Stimulated activated naive CD4-positive, alpha-beta T cell (primary cell): ENCODE measurements at places on chromosomes 2 and 18.

GRCh38 chr18:44853430-44853829, 172.7 kb downstream of the SETBP1 start:
- no peak for DNase-seq

GRCh38 chr18:23929362-23929930, 85.1 kb upstream of the TTC39C start:
- DNase-seq: no peak

DNA sequence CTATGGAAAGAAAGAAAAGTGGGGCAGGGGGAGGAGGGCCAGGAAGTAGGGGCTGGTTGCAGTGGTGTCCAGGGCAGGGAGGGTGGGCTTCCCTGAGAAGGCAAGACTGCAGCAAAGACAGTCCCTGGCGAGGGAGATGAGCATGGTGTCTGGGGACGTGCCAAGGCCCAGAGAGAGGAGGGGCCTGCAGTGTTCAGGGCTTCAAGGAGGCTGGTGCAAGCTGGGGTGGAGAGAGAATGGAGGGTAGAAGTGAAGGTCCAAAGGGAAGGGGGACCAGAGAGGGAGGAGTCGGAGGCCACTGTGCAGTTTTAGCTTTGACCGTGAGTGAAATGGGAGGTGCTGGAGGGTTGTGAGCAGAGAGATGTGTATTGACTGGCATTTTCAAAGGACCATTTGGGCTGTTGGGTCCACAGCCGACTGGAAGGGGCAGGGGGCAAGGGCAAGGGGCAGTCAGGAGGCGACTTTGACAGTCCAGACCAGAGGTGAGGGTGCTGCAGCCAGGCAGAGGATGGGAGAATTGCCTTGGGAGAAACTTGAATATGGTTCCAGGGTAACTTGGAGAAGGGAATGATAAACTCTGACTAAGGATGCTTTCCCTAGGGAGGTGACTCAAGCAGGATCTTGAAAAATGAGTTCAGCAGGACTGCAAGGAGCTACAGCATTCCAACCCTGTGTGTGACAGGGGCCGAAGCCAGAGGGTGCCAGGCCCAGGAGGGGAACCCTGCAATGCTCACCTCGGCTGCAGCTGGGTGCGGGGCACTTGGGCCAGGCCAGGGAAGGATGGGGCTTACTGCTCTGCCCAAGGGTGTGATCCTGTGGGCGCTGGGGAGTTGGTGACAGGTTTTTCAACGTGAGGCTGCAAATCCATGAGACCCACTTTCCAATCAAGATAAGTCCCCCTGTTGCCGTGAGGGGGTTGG, 177.1 kb upstream of the HAAO start:
- DNase-seq: no peak

GRCh38 chr18:67514465-67514864, 2.1 kb downstream of the DSEL start:
- no peak for DNase-seq

GRCh38 chr2:150732064-150732463, 244.6 kb upstream of the RND3 start:
- DNase-seq: no peak

- no peak for DNase-seq
Observed at GRCh38 chr2:228777855-228778355, 493.2 kb downstream of the PID1 start.

DNA sequence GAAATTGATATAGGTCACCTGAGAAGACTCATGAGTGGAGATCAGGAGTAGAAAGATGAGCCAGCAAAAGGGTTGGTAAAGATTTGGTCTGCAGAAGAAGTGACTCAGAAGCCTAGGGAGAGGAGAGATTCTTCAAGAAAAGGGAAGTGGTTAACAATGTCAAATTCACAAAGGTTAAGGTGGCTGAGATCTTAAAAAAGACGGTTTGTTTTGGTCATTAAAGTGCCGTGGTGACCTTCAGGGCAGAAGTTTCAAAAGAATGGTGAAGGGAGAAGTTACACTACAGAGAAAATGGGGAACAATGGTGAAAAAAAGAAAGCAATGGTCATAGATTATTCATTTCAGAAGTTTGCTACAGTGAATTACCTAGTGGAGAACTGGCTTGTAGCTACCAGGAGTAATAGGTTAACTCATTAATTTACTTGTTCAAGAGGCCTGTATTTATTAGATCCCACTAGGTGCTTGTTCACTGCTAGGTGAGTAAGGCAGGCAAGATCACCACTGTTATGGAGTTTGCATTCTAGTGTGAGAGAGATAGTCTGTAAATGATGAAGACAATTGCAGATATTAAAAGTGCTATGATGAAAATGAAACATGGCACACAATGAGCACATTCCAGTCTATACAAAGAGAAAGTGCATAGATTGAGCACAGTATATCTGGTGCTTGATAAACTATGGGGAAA, 43.0 kb downstream of the FBXO48 start:
- DNase-seq: no peak

DNA sequence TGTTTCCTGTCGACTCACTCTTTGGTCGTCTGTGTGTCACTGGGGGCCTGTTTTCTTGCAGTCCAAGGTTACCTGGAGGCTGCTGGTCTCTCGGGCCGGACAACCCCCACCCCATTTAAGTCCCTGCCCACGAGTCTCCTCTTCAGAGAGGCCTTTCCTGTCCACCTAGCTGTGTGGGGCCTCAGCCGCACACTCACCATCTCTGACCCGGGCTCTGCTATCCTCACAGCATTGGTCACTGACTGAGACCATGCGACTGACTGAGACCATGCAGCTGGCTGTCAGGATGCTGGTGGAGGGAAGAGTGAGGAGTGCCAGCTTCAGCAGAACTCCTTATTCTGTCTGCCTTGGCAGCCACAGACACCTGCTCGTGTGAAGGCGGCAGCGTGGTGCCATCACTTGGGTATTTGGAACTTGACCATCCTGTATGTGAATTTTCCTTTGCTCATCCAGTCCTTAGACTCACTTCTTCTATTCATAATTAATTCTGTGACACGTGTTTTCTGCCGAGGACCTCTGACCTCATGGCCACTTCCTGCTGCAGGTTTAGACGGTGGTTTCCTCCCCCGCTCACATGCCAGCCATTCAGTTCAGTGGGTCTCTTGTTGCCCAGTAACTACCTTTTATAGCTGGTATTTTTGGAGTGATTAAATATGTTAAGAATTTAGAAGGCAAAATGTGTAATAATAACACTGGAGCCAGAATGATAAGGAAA, 47.5 kb upstream of the ASB1 start:
- no peak for DNase-seq

GRCh38 chr2:214529514-214529913, 118.7 kb downstream of the VWC2L start:
- no peak for DNase-seq

DNA sequence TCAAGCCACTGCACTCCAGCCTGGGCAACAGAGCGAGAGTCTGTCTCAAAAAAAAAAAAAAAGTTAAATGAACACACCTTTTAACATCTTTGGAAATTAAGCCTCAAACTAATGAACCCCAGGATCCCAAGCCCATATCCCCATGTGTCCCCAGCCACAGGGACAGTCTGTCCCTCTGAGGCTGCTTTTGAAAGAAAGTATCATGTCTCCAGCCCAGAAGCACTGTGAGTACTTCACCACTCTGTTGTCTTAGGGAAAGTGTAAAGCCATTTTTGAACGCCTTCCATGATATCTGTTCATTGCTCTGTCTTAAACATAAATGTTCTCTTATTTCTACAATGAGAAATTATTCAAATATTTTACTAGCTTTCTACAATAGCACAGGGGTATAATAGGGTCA, 52.1 kb upstream of the CHMP1B start:
- no peak for DNase-seq

DNA sequence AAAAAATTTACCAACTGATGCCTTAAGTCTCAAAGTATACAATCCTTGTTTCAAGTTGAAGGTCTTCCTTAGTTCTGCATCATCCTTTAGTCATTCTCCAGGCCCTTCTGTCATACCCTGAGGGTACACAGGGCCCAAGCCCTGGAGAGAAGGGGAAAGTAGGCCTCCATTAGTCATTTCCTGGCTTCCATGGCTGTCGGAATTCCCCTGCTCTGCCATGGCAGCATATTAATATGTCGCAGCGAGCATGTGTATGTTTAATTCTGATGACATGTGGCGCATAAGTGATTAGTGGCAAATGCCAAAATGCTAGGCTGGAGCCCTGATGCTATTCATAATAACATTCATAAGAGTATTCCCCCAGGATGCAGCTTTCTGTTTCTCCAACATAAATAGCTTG, 22.1 kb downstream of the GPR39 start:
- no peak for DNase-seq

DNA sequence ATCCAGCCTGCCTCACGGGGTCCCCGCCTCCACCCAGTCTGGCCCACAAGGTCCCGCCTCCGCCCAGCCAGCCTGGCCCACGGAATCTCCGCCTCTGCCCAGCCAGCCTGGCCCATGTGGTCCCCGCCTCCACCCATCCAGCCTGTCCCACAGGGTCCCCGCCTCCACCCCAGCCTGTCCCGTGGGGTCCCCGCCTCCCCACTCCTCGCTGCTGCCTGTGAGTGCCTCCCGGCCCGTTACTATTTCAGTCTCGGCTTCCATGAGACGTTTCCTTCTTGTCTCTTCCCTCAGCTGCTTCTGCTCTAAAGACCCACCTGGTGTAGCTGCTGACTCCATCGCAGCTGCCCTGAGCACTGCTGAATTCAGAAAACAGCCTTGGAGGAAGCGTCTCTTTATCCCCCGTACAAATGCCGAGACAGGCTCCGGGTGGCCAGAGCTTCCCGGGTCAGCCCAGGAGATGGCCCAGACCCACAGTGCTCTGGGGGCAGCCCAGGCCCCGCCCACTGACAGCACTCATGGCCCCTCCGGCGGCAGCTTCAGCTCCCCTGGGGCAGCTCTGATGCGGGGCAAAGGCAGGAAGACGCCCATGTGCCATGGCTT, 69.8 kb downstream of the NFATC1 start:
- no peak for DNase-seq

- DNase-seq: no peak
Observed at GRCh38 chr2:103346780-103347179, 584.9 kb downstream of the TMEM182 start.

DNA sequence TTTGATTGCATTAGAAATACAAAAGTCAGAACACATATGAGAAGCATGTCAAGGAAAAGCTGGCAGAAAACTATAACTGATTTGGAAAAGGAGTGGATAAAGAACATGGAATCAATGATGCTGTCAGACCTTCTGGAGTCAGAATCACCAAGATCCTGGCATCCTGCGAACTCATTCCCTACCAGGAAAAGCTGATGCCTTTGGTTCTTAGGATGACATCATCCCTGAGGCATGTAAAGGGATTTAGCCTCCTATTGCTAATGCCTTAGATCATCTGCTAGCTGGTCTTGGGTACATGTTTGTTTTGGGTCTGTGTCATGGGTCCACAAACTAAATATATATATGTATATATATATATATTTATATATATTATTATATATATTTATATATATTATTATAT, 680.7 kb downstream of the EPHA4 start:
- DNase-seq: no peak

- DNase-seq: no peak
Observed at GRCh38 chr2:67294218-67294617, 102.9 kb upstream of the ETAA1 start.

- no peak for DNase-seq
Observed at GRCh38 chr2:40220177-40220925, 231.5 kb downstream of the SLC8A1 start.

DNA sequence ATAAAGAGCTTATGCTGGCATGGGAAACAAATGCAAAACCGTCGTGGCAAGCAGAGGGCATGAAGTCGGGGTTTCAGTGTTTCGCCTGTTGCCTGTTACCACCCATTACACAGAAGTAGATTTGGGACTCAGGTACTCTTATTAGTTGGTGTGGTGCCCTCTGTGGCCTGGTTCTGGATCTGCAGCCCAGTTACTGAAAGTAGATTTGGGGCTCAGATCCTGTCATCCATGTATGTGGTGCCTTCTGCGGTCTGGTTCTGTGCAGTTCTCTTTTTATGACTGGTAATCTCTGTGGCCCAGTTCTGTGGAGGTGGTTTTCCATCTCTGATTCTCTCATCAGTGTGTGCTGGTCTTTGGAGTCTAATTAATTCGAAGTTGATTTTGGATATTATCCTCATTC, 45.2 kb downstream of the ADNP2 start:
- DNase-seq: no peak

GRCh38 chr18:46072376-46072867, 362 bp upstream of the PSTPIP2 start:
- DNase-seq: no peak

- DNase-seq: no peak
Observed at GRCh38 chr2:75174981-75175380, 24.3 kb downstream of the TACR1 start.

- DNase-seq: no peak
Observed at GRCh38 chr2:3042601-3043585, 334.7 kb downstream of the EIPR1 start.

DNA sequence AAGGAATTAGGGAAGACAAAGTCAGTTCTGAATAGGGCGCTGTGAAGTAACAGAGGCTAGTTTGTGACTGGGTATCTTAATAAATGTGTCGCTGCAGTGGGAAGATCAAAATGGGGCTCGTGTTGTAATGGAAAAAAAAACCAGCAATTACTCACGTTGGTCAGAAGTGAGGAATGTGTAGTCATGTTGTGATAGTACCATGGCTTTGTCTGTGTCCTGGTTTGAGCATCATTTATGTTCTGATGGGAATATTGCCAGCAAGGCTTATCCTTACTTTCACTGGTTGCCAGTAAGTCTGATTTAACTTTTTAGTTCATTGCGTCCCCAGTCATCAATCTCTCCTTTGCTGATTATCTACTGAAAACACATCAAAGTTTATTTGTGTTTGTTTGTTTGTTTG, 467.6 kb downstream of the NYAP2 start:
- DNase-seq: no peak

- DNase-seq: no peak
Observed at GRCh38 chr2:46164529-46165301, 132.5 kb upstream of the EPAS1 start.

GRCh38 chr2:174902506-174903263, 102.5 kb downstream of the CHN1 start:
- no peak for DNase-seq

DNA sequence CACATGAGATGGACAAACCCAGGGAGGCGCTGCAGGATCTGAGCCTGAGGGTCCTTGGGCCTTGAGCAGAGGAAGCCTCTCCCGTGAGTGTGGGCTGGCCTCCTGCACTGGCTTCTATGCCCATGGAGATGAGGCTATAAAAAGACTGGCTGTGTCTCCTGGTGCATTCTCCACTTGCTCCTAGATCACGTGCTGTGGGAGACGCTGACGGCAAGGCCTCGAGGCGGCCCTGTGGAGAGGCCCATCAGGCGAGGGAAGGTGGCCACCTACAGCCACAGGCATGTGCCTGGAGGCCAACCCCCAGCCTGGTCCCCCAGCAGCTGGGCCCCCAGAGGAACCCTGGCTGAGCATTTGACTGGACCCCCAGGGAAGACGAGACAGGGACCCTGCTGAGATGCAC, 198.9 kb downstream of the TWIST2 start:
- no peak for DNase-seq

GRCh38 chr2:43212216-43212835, 14.1 kb downstream of the ZFP36L2 start:
- DNase-seq: no peak

- no peak for DNase-seq
Observed at GRCh38 chr18:58604311-58604710, 24.6 kb downstream of the ALPK2 start.
